ENCODE measurements at places on chromosomes 6 and 20.

GRCh38 chr20:25510202-25510601, 75.1 kb downstream of the NINL start:
- DNase-seq = no peak

- peak; percentile 66 for DNase-seq
Observed at GRCh38 chr20:1876975-1877608, 18.1 kb upstream of the SIRPA start.

DNA sequence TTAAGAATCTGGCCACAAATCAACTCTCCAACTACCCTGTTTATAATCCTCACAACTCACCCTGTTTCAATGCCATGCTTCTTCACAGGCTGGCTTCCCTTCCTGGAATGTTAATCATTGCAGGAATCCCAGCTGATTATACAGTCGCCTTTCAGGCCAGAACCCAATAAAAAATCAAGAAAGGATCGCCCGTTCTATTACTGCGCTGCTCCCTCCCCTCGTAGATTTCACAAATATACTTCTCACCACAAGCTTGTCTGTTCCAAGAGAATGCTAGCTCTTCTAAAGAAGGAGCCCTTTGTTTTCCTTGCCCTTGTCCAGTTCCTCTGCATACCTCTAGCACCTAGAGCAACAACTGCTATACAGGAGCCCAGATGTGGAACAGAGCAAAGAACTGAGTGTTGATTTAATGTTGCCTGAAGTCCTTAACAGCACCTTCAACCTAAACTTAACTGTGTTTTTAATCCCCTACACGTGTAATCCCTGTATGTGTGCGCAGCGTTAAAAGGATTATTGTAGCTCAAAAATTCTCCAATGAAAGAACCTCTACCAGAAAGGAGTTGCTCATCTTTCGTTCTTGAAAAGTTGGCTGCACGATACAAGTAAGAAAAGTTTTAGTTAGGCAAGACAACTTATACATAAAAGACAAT, 988 bp downstream of the ECHDC1 start:
- no peak for DNase-seq

DNA sequence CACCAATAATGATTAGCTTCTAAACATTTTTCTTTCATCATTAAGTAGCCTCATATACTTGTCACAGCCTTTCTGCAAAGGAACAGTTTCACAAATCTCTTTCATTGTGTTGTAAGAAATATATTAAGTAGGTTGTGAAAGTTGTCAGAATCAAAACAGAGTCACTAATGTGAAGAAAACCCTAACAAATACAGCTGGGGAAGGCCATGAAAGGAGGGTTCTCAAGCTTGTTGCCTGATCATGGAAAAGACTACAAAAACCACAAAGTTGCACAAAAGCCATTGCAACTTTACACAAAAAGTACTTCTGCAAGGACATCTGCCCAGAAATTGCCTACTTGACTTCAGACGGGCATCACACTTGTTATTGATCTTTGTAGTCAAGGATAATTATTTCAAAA, 216.1 kb downstream of the ALDH8A1 start:
- no peak for DNase-seq

GRCh38 chr6:19394051-19394450, 443.1 kb upstream of the ID4 start:
- no peak for DNase-seq

Measured in D721Med (cell line).